ENCODE measurements at places on chromosomes 3 and 15.

DNA sequence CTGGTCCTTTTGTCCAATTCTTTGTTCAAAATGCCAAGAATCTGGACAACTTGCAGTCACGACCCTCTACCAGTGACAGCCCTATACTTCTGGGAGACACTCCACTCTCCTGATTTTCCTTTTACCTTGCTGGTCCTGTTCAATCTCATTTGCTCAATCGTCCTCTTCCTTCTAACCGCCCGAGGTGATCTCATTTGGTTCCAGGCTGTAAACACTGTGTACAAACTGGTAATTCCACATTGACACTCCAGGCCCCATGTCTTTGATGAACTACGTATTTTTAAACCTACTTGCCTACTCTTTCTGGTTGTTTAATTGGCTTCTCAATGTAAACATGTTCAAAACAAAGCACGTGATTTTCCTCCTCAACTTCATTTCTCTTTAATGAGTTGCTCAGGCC, 23.7 kb upstream of the C3orf49 start:
- DNase-seq: no peak

DNA sequence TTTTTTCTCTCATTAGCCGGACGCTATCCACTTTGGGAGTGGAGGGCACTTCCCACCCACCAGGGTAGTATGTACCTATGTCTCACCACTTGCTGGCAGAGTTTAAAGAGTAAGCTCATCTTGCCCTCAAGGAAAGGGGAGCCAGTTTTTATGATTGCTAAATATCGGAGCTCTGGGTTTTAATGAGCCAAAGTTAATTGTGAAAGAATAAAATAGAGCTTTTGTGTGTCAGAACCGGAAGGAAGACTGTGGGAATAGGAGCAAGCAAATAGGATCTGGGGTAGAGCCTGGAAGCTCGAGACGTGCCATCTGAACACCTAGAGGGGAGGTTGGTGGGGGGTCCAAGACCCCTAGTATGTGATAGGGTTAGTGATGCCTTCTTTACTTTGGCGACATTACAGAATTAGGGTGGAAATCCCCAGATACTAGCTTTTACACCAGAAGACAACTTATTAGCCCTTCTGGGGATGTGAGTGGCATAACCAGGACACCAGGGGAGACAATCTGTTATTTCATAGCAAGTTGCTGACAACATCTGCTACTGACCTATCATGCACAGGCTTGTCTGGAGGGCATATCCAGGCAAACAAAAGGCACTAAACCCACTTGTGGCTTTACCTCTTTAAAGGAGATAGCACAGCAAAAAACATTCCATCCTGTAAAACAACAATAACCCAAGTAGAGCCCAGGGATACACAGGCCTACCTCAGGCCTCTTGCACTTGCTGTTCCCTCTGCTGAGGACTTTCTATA, 333.8 kb downstream of the ZNF621 start:
- no peak for DNase-seq

- DNase-seq: no peak
Measured at GRCh38 chr15:66644000-66644787, 57.8 kb upstream of the SMAD6 start.

DNA sequence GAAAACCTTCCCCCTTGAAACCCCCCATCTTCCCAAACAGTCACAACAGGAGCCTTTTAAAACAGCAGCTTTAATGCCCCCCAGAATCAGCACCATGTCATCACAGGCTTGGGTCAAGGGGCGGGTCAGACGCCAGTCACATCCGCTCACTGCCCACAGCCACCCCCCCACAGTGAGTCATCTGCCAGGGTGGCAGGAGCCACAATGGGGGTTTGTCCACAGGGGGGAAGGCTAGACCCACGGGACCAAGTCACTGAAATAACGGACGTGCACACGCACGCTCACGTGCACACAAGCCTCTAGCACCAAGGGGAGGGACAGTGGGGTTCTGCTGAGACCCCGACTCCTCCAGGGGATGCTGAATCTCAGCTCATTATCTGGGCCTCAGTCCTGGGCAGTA, 441 bp upstream of the UCN2 start:
- DNase-seq: peak; percentile 93

- DNase-seq: no peak
Measured at GRCh38 chr15:57015897-57016296, 97.5 kb downstream of the TCF12 start.

All from SW480 (cell line).